ENCODE measurements at places on chromosomes 3 and 15. TPM values are rescaled to one million over a fixed set of nuclear protein-coding genes. Genes with fewer than 3 reads are reported as not detected.

- no peaks in the 10 kb centered on the region for H3K36me3 ChIP-seq
- no peak overlapping the region for H3K27ac ChIP-seq
- H3K27me3 ChIP-seq, result no peaks in the 10 kb centered on the region
- no peaks in the 10 kb centered on the region for H3K4me1 ChIP-seq
- H3K4me3 ChIP-seq, result no peak overlapping the region
Observed at GRCh38 chr3:160133757-160134156, 91.5 kb upstream of the C3orf80 start.

- H3K4me3 ChIP-seq, result no peak overlapping the region
- no peak for DNase-seq
- H3K27me3 ChIP-seq, result no peaks in the 10 kb centered on the region
- H3K36me3 ChIP-seq, result no peaks in the 10 kb centered on the region
Observed at GRCh38 chr3:176920766-176921160, 276.5 kb downstream of the TBL1XR1 start.

GRCh38 chr3:177282119-177282655 is 84.9 kb upstream of the TBL1XR1 start:
- H3K27ac ChIP-seq, result no peak overlapping the region
- H3K4me1 ChIP-seq, result peaks cover 18% of the 10 kb centered on the region
- no peak overlapping the region for H3K4me3 ChIP-seq
- DNase-seq, result no peak
- no peaks in the 10 kb centered on the region for H3K36me3 ChIP-seq

GRCh38 chr15:76863693-76864092 is 41.4 kb downstream of the SCAPER start:
- peaks cover 14% of the 10 kb centered on the region for H3K4me1 ChIP-seq
- no peak overlapping the region for H3K27ac ChIP-seq
- H3K36me3 ChIP-seq, result no peaks in the 10 kb centered on the region
- peak; percentile 9 for DNase-seq

DNA sequence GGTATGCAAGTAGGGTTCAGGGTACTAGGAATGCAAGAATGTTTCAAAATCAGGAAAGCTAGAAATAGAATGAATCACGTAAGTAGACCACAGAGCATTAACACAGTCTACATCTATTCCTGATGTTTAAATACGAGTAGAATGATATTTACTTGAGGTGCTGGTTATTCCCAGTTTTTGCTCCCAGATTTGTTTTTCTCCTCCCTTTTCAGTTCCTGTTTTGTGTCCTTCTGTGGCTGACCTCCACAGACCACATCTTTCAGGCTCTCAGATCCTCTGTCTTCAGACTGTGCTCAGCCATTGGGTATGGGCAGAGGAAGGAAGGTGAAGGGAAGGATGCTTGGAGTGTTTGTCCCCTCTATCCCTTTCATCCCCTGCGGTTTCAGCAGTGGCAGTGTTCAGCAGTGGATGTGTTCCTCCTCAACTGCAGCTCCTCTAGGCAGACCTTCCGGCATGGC is 276.6 kb downstream of the ZNF621 start:
- H3K27ac ChIP-seq, result no peak overlapping the region
- no peaks in the 10 kb centered on the region for H3K36me3 ChIP-seq
- H3K4me1 ChIP-seq, result peaks cover 17% of the 10 kb centered on the region
- H3K4me3 ChIP-seq, result no peak overlapping the region
- no peaks in the 10 kb centered on the region for H3K27me3 ChIP-seq

GRCh38 chr15:100241572-100242482 is 99.9 kb downstream of the ADAMTS17 start:
- no peak overlapping the region for H3K4me3 ChIP-seq
- peaks cover 21% of the 10 kb centered on the region for H3K4me1 ChIP-seq
- no peaks in the 10 kb centered on the region for H3K27me3 ChIP-seq

Gene OXTR
- 3.9 TPM for total RNA-seq

DNA sequence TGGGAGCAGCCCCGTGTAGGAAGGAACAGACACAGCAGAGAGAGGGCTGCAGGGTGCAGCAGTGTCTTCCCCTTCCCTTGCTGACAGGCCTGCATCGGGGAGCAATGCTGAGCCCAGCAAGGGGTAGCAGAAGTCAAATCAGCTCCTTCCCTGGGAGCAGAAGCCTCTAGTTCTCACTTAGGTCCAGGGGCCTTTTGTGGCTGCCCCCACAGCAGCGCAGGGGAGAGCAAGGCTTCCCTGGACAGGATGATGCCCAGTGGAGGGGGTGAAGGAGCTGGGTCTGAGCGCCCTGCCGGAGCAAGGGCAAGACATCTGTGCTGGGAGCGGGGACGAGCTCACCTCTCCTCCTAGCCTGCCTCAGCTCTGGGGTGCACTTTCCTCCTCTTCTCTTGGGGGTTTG is 827 bp downstream of the PLCB2 start:
- H3K4me3 ChIP-seq, result no peak overlapping the region
- H3K27ac ChIP-seq, result no peak overlapping the region
- no peaks in the 10 kb centered on the region for H3K36me3 ChIP-seq
- peaks cover 16% of the 10 kb centered on the region for H3K4me1 ChIP-seq
- DNase-seq, result no peak

Gene PTPRG
- 65.1 TPM for total RNA-seq

Gene SAMD7
- not detected for total RNA-seq

DNA sequence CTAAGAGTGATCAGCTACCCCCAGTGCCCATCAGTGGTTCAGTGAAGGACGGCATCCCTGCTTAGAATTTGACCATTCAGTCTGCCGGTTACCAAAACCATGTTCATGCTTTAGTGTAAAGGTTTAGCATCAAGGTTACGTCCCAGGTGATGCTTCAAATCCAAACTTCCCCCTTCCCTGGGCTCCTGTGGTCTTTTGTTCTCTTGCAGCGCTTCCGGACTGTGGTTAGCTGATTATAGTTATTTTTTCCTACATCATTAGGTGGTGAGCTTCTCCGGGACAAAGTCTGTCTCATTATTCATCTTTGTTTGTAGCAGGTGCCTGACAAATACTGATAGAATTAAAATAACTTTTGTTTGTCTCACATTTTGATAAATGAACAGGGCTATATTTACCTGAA is 28.3 kb upstream of the MYZAP start:
- H3K36me3 ChIP-seq, result no peaks in the 10 kb centered on the region
- no peak for DNase-seq
- H3K27ac ChIP-seq, result no peak overlapping the region

Gene BMF
- 8.0 TPM for total RNA-seq

DNA sequence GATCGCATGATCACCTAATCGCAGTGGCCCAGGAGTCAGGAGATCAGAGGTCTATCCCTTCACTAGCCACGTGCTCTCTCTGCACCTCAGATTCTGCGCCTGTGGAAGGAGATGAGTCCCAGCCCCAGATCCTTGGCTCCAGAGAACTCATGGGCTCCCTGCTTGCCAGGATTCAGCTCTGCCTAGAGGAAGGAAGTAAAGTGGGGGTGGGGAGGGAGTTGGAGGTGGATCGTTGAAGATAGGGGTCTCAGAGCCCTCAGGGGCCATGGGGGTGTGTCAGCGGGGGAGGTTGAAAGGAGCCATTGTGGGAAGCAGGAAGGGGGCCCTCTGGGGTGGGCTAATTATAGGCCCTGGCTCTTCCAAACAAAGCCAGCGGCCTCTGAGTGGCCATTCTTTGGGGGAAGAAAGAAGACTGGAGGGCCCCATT is 11.3 kb upstream of the STRA6 start:
- no peaks in the 10 kb centered on the region for H3K36me3 ChIP-seq
- peak; percentile 84 for DNase-seq
- no peaks in the 10 kb centered on the region for H3K27me3 ChIP-seq

GRCh38 chr3:85783291-85783690 is 824.5 kb downstream of the CADM2 start:
- no peak overlapping the region for H3K27ac ChIP-seq
- H3K4me1 ChIP-seq, result no peaks in the 10 kb centered on the region
- H3K4me3 ChIP-seq, result no peak overlapping the region

DNA sequence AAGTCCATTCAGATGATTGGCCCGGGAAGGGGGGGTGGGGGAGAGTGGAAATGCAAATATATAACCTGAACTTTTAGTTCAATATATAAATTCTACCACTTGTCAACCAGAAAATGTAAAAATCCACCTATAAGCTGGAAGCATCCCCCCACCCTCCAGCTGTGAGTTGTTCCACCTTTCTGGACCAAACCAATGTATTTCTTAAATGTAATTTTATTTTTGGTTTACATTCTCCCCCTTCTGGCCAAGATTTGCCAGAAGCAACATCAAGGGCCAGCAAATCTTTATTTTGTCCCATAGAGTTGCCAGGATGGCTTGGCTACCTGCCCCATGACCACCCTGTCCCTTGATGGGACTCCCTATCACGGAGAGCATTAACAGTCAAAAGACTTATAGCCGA is 545.7 kb downstream of the TBL1XR1 start:
- H3K36me3 ChIP-seq, result no peaks in the 10 kb centered on the region
- DNase-seq, result no peak
- H3K27ac ChIP-seq, result no peak overlapping the region
- no peaks in the 10 kb centered on the region for H3K4me1 ChIP-seq

Gene IL20RB
- 2.0 TPM for total RNA-seq

- no peak overlapping the region for H3K27ac ChIP-seq
- no peak overlapping the region for H3K4me3 ChIP-seq
- no peaks in the 10 kb centered on the region for H3K36me3 ChIP-seq
- peaks cover 16% of the 10 kb centered on the region for H3K4me1 ChIP-seq
- no peak for DNase-seq
Observed at GRCh38 chr3:128238184-128238489, 84.9 kb downstream of the EEFSEC start.

Gene ZNF502
- total RNA-seq, result 3.6 TPM

- H3K4me3 ChIP-seq, result no peak overlapping the region
- no peaks in the 10 kb centered on the region for H3K36me3 ChIP-seq
- no peaks in the 10 kb centered on the region for H3K4me1 ChIP-seq
- H3K27me3 ChIP-seq, result no peaks in the 10 kb centered on the region
- no peak overlapping the region for H3K27ac ChIP-seq
Observed at GRCh38 chr3:145639003-145639606, 521.9 kb downstream of the PLOD2 start.

GRCh38 chr15:40352281-40352901 is 1.6 kb downstream of the PHGR1 start:
- H3K4me1 ChIP-seq, result peaks cover 10% of the 10 kb centered on the region
- H3K27ac ChIP-seq, result no peak overlapping the region
- no peak for DNase-seq
- peaks cover 14% of the 10 kb centered on the region for H3K27me3 ChIP-seq
- no peaks in the 10 kb centered on the region for H3K36me3 ChIP-seq
- no peak overlapping the region for H3K4me3 ChIP-seq

GRCh38 chr15:34613301-34613700 is 29.9 kb upstream of the GOLGA8B start:
- no peaks in the 10 kb centered on the region for H3K36me3 ChIP-seq
- no peak overlapping the region for H3K4me3 ChIP-seq
- no peak overlapping the region for H3K27ac ChIP-seq
- H3K4me1 ChIP-seq, result no peaks in the 10 kb centered on the region

Gene LRTM1
- total RNA-seq, result not detected

Gene MLF1
- 25.4 TPM for total RNA-seq

Gene CGNL1
- total RNA-seq, result 4.0 TPM

GRCh38 chr15:78411061-78411460 is 27.0 kb upstream of the IREB2 start:
- H3K27ac ChIP-seq, result no peak overlapping the region
- no peak overlapping the region for H3K4me3 ChIP-seq
- H3K27me3 ChIP-seq, result no peaks in the 10 kb centered on the region
- no peak for DNase-seq
- no peaks in the 10 kb centered on the region for H3K4me1 ChIP-seq

DNA sequence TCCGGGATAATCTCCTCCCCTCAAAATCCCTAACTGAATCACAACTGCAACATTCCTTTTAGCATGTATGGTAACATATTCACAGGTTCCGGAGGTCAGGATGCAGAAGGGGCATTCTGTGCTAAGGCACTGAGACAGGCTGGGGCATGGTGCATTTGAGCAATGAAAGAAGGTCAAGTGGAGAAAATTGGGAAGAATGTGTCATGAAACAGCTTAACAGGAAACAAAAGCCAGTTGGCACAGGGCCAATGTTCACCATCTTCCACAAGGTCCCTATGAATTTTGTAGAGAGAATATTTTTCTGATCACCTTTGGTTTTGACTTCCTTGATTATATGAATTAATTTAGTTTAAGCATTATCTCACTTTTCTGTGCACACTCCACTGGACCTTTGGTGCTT is 587.7 kb upstream of the NR2F2 start:
- no peak overlapping the region for H3K4me3 ChIP-seq
- DNase-seq, result no peak
- no peak overlapping the region for H3K27ac ChIP-seq
- H3K36me3 ChIP-seq, result no peaks in the 10 kb centered on the region
- H3K27me3 ChIP-seq, result no peaks in the 10 kb centered on the region

- H3K4me3 ChIP-seq, result no peak overlapping the region
- H3K36me3 ChIP-seq, result no peaks in the 10 kb centered on the region
- H3K27ac ChIP-seq, result no peak overlapping the region
- H3K27me3 ChIP-seq, result no peaks in the 10 kb centered on the region
Observed at GRCh38 chr3:189842681-189843602, 211.8 kb downstream of the TP63 start.

Gene CHDH
- total RNA-seq, result 1.5 TPM

- H3K27me3 ChIP-seq, result no peaks in the 10 kb centered on the region
- no peak for DNase-seq
- no peaks in the 10 kb centered on the region for H3K4me1 ChIP-seq
- no peak overlapping the region for H3K4me3 ChIP-seq
Observed at GRCh38 chr3:112786002-112786590, 60.6 kb downstream of the CD200R1L start.

DNA sequence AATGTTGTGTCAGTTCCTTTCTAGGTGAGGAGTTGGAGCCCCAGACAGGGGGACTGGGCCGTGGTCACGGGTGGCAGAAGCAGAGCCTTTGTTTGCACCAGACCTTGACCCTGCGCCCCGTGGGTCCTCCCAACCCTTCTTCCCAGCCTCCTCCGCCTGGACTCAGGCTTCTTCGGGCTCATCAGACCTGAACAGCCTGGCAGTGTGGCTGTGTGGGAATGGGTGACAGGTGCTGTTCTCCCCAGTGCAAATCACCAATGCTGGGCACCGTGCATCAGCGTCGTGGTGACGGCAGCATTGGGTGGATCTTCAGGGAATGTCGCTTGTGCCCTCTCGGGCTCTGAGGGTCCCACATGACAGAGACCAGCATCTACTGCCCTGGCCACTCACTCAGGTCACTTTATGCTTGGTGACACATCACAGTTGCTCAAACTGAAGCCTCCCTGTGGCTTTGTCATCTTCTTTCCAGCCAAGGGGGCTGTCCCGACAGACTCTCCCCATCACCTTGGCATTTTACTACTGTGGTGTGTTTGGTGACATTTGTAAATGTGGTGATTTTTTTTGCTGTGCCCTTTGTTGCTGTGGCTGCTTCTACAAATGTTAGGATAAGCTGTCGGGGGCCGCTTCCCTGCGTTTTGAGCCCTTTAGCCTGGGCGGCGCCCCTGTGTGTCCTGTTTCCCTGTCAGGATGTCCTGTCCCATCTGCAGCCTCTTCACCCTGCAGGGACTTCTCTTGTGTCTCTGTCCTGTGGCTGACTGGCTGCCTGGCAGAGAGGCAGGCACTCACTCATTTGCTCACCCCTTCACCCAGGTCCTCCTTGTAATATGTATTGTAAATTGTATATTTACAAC is 14.5 kb downstream of the APBA2 start:
- no peaks in the 10 kb centered on the region for H3K27me3 ChIP-seq
- no peaks in the 10 kb centered on the region for H3K36me3 ChIP-seq
- no peak overlapping the region for H3K27ac ChIP-seq
- no peak overlapping the region for H3K4me3 ChIP-seq

GRCh38 chr3:100090669-100091005 is 23.7 kb downstream of the FILIP1L start:
- peaks cover 6% of the 10 kb centered on the region for H3K4me1 ChIP-seq
- no peak overlapping the region for H3K4me3 ChIP-seq
- no peaks in the 10 kb centered on the region for H3K27me3 ChIP-seq
- H3K36me3 ChIP-seq, result no peaks in the 10 kb centered on the region
- H3K27ac ChIP-seq, result no peak overlapping the region
- no peak for DNase-seq

- H3K4me3 ChIP-seq, result no peak overlapping the region
- H3K36me3 ChIP-seq, result no peaks in the 10 kb centered on the region
- no peaks in the 10 kb centered on the region for H3K27me3 ChIP-seq
- no peak overlapping the region for H3K27ac ChIP-seq
- DNase-seq, result no peak
- H3K4me1 ChIP-seq, result peaks cover 20% of the 10 kb centered on the region
Observed at GRCh38 chr3:181457756-181458155, 254.0 kb upstream of the SOX2 start.

Measured in neural progenitor cell (in vitro differentiated cells).